ENCODE measurements at places on chromosomes 1 and 21. TPM values are rescaled to one million over a fixed set of nuclear protein-coding genes. Genes with fewer than 3 reads are reported as not detected.

The SDC3 gene
- 23.4 TPM for total RNA-seq

The ELF3 gene
- total RNA-seq = 0.49 TPM

The UTS2 gene
- not detected for total RNA-seq

GRCh38 chr1:66176012-66176715 lies 357.8 kb upstream of the SGIP1 start:
- no peak for DNase-seq

DNA sequence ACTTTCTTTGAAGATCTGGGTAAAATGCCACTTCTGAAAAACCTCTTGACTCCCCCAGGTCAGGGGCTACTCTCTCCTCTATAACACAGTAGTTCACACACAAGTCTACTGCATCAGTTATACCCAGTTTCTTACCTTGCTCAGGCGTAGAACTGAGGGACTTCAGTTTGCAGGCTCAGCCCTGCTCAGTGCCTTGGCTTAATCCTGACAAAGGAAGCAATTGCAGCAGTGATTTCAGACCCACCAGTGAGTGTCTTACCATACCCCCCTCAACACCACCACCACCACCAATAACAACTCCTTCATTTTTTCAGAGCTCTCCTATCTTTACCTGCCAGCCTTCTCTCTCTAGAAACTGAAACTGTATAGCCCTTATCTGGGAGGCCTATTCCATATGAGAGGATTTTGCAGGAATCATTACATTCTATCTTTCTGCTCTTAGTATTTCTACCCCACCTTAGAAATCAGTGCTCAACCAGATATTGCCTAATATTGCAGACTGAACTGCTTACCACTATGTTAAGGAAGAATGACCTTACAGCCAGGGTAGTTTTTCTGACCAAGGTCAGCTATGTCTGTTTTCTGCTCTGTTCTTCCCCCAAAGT lies 105.5 kb upstream of the S1PR1 start:
- DNase-seq = no peak

DNA sequence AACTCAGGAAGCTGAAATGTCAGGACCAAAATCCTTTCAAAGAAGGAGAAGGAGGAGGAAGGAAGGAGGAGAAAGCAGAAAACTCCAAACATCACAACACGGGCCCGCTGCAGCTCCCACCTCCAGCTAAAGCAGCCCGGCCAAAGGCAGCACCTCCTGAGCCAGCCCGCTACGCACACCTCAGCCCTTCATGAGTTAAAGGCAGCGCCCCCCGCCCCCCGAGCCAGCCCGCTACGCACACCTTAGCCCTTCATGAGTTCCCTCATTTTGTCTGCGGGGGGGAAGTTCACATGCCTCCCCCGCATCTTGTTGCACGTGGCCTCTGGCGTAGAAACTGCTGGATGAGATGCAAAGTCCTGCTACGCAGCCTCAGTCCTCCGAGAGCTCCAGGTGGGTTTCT lies 90.7 kb upstream of the ARHGEF16 start:
- no peak for DNase-seq

DNA sequence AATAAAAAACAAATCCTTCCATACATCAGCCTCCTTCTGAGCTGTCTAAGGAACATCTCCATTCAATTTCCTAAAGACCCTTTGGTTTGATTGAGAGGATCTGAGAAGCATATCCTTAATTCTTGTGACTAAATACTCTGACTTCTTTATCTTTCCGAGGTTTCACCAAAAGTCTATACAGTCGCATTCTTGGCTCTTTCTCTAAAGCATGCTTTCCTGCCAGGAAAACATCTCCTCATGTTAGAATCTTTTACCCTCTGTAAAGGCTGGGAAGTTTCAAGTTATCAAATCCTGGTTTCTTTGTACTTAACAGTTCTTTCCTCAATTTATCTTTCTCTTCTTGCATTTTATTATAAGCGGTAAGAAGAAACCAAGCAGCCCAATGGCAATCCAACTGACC lies 630.4 kb downstream of the PTPRC start:
- no peak for DNase-seq

GRCh38 chr1:85225624-85226380 lies 25.0 kb upstream of the SYDE2 start:
- no peak for DNase-seq

DNA sequence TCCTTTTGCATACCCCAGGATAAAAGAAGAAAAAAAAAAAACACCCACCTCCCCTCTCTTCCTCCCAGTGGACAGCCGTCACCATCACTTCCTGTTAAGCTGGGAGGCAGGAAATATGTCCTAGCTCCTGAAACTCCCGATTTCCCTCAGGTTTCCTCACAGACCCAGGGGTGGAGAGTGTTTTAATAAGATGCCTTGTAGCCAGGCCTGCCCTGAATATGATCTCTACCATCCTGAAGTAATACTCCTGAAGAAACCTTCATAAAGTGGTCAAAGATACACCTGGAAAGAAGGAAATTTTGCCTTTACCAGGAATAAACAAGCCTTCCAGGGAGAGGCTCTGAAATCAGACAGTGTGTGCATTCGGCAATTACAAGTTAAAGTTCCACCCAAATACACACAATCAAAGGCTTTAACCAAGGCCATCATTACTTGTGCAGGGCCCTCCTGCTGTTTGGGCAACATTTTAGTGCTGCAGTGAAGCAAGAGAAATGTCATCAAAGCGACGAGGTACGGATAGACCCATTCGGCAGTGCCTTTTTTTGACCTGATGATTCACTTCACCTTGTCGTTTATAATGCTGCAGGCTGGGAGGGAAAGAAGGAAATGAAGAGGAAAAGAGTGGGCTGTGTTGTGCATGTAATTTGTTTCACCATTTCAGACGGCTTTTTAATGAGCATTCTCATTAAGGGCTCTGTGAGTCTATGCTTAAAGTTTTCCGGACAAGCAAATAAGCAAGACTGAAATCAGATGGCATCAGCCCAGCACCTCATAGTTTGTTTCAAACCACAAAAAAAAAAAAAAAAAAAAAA lies 41.0 kb upstream of the RASAL2 start:
- no peak for DNase-seq

DNA sequence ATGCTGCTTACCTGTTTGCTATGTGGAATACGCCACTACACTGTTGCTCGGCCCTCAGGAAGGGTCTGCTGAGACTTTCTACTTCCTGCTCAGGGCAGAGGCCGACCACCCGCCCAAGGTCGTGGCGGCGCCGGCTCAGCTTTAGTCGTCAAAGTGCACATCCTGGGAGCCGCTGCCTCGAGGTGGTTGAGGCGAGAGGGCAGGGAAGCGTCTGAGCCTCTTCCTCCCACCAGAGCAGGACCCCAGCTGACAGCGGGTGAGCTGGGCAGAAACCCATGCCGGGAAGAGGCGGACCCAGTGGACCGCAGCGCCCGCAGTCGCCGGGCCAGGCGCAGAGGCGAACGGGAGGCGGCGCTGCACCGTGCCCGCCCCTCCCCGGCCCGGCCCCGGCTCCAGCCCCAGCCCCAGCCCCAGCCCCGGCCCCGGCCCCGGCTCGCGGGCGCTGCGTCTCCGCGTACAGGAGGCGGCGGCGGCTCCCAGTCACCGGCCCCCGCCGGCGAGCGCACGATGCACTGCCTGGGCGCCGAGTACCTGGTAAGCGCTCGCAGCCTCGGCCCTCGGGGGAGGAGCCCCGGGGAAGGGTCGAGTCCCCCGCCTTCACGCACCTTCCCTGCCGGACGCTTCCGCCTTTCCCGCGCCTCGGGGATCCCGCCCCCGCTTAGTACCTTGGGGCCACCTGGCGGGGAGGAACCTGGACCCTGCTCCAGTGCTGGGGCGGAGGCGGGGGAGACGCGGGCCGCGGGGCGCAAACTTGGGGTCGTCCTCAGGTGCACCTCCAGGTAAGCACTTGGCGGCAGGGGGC lies at the start of gene SLC44A3:
Gene SLC44A3, plus strand, starts transcription at position 413 of the 802 bp plus-strand sequence. Its CDS starts 95 bp downstream, at position 508.
- peak; percentile 41 for DNase-seq

GRCh38 chr1:20343149-20343937 lies 52.7 kb downstream of the VWA5B1 start:
- DNase-seq = no peak

DNA sequence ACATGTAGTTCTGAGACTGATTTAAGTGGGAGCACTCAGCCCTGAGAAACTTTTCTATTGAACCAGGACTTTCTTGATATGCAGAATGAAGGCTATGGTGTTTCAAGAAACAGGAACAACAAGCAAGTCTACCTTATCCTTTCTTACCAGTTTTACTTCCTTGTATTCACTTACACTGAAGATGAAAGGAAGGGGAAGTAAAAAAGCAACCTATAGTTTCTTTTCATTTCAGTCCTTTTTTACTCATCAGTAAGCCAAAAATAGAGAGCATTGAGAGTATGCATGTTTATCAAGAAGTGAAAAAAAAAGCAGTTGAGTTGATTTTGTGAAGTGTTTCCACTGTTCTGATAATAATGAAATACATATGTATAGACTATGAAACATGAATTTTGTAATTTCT lies 1010.3 kb downstream of the AMY1C start:
- no peak for DNase-seq
